ENCODE measurements at places on chromosomes 12 and 14.

- no peak for DNase-seq
Observed at GRCh38 chr12:108526482-108527165, 11.5 kb downstream of the FICD start.

GRCh38 chr12:123114304-123115083, 36.4 kb downstream of the PITPNM2 start:
- DNase-seq, result no peak

DNA sequence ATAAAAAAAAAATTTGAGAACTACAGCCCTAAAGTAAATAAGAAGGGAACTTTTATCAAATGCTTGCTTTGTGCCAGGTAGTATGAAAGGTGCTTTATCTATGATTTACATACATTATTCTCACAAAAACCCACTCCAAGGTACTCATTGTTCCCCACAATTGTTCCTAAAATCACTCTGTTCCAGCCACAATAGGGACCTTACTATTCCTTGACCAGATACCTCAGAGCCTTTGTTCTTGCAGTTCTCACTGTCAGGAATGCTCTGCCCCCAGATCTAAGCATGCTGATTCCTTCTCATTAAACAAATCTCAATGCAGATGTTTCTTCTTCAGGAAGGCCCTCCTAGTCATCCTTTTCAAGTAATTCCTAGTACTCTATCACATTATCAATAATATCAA, 60.2 kb downstream of the PPP1R12A start:
- no peak for DNase-seq

GRCh38 chr14:55710506-55711041, 130.6 kb downstream of the KTN1 start:
- DNase-seq, result no peak

DNA sequence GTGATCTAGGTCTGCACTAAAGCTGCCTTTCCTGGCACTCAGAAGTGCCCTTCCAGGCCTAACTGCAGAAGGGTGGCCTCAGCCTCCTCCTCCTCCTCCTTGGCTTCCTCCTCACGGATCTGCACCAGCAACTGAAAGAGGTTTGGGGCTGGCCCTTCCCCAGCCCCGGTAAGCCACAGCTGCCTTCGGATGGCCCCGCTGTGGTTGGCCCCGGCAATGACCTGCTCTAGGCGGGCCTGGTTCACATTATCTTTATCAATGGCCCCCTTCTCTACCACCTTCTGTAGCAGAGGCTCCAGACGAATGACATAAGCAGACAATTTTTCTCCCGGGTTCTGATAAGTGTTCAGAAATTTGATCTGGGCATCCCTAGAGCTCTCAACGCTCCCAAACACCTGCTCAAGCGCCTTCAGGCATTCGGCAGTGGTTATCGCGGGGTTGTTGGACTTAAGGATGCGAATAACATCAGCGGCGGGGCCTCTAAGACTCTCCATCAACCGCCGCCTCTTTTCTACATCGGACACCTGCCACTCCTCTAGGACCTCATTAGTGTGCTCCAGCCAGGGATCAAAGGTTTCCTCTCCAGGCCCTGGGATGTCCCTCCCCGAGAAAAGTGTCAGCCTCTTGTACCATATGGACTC, 1.5 kb downstream of the PNMA1 start:
- DNase-seq, result no peak

GRCh38 chr14:55929136-55929535, 189.1 kb upstream of the PELI2 start:
- DNase-seq, result no peak

- DNase-seq, result peak; percentile 42
Observed at GRCh38 chr12:51970904-51971646, 19.6 kb downstream of the ACVR1B start.

DNA sequence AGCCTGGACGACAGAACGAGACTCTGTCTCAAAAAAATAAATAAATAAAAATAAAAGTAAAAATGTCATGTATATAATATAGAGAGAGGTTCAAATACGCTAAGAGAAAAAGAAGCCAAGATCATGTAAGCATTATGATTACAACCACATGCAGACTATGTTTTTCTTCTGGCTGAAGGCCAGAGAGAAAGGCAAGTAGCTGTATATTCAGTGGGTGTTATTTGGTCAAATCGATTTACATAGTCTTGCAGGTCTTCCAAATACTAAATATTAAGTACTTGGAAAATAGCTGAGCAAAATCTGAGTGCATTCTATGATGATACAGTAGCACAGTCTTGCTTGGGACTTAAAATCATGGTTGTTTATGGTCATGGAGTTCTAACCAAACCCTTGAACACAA, 758.0 kb downstream of the DIO2 start:
- DNase-seq, result no peak

- DNase-seq, result no peak
Observed at GRCh38 chr12:31562594-31563328, 28.2 kb downstream of the DENND5B start.

DNA sequence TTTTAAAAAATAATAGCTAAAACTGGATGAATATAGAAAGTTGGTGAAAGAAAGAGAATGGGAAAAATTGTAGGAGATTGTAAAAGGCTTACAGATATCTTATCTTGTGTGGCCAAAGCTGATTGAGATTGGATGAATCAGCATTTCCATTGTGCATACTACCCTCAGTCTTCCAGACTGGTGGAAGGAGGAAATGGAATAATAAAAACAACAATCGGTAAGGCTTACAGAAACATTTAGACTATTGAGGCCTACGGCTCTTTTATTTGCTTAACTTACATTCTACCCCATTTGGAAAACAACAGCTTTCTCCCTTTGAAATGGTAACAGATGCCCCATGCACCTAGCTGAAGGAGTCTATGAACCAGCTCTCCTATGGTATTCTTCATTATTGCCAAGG, 129.8 kb downstream of the PTPRB start:
- DNase-seq, result no peak

DNA sequence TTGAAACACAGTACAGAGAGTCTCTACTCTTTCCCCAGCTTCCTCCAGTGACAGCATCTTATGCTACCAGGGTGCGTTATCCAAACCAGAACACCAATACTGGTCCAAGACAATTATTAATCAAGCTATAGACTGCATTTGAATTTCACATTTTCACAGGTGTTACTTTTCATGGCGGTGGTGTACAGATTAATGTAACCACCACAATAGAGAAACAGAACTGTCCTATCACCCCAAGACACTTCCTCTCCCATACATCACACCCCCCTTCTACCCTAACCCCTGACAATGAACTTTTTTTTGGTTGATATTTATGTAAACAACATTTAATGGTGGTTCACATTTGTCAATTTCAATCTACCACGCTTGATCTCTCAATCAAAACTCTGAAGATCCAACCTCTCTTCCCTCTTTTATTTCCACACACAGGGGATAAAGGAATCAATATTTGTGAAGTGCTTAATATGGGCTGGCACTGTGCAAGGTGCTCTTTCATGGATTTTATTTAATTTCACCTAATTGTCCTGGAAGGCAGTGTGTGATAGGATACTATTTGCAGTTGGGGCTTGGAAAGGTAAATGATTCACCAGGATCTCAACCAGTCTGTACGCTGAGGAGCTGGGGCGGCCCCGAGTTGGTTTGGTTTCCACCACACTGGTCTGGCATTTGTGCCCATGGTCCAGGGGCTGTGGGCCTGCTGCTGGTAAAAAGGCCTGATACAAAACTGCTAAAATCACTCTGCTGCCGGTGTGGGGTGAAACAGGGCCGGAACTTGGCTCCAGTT, 54.6 kb upstream of the DICER1 start:
- no peak for DNase-seq

DNA sequence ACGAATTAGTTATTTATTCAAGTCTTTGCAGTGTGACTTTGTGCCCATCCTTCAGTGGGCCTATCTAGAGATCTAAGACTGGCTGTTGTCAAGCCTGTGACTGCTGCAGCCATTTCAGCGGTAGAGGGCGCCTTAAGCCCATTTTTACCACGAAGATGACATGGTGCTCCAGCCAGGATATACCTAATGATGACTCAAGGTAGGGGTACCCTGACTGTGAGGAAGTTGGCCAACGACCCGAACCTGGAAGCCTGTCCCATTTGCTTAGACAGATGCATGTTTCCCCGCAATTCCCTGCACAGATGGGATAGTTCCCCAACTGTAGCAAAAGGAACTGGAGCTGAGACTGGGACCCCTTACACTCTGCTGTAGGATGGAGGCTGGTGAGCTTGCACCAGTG, 41.3 kb downstream of the RAB3IP start:
- no peak for DNase-seq

GRCh38 chr12:71972441-71973074, 33.9 kb downstream of the TPH2 start:
- no peak for DNase-seq

DNA sequence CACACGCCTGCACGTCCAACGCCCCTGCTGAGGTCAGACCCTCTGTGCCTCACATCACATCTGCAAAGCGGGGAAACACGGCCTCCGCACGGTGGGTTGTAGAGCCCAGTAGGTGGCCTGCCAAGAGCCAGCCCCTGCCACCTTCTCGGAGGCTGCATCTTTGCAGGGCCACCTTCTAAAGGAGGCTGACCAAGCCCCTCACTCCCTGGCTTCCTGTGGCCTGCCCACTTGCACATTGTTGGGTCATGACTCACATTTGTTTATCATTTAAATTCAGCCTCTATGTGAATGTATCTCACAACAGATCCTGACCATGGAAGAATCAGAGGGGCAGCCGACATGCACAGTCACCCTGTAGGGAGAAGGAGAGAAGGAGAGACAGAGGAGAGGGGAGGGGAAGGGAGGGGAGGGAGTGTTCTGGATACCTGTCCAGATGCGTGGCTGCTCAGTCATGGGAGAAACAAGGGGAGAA, 319.5 kb upstream of the DIO3 start:
- DNase-seq, result no peak

DNA sequence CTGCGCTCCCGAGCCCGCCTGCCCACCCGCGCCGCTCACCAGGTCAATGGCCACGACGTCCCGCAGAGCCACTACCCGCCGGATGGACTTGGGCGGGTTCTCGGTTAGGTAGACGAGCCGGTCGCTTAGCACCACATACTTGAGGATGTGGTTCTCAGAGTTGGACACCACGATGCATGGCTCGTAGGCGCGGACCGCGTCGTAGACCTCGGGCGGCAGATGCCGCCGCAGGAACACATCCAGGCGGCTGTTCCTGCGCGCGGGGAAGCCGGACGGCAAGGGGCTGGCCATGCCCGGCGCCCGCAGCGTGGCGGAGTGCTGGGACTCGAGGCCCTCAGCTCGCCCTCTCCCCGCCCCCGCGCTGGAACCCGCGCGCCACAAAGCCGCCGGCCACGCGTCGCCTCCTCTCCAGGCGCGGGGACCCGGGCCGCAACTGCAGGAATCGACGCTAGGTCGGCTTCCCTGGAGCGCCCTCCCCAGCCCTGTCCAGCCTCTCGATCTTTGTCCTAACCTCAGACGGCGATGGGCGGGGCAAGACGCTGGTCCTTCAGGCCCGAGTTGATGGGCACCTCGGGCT, at the start of gene C12orf56:
C12orf56 (minus strand) TSS at position 484 of the 577 bp plus-strand sequence; CDS start at position 291, 193 bp downstream.
- no peak for DNase-seq

DNA sequence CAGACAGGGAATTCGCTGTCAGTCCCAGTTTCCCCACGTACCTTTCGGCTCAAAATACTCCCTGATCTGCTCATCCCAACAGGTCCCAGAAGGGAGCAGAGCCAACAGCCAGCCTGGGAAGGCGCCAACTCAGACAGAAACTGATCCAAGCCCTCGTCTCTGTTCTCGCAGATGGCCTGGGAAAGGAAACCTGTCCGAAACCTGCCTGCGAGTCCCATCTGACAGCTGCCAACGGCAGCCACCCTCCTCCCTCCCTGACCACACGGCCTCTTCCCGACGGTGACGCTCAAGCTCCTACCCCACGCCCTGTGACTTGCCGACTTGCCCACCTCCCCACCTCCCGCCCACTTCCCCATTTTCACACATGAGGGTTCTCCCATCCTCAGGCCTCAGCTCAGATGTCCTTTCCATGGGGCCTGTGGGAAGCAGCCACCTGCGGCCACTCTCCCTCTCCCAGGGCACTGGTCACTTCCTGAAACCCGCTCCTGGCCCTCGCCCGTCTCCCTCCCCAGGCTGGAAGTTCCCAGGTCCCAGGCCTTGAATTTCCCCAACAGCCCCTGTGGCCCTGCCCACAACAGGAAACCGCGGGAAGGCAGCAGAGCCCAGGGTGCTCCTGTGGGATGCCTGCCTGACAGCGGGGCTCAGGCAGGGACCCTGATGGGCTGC, 60.9 kb upstream of the FBRSL1 start:
- DNase-seq, result no peak

- DNase-seq, result no peak
Observed at GRCh38 chr14:96120941-96121340, 81.8 kb downstream of the C14orf132 start.

GRCh38 chr12:18750085-18750484, 12.2 kb downstream of the CAPZA3 start:
- no peak for DNase-seq

DNA sequence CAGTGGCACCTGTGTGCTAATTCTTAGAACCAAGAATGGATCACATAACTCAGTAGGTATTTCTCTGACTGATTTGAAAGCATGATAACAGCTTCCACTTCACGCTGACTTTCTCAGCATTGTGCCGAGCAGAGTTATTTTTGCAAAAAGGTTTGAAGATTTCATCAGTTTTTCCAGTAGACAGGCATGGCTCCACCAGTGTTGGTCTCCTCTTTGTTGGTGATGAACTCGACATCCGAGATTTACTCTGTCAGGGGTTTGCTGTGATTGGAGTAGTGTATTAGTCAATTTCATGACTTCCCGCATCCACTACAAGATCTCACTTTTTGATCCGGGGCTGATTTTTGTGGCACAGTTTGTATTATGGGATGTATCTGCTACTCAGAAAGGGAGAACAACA, 85.3 kb downstream of the PRKCH start:
- DNase-seq, result no peak

DNA sequence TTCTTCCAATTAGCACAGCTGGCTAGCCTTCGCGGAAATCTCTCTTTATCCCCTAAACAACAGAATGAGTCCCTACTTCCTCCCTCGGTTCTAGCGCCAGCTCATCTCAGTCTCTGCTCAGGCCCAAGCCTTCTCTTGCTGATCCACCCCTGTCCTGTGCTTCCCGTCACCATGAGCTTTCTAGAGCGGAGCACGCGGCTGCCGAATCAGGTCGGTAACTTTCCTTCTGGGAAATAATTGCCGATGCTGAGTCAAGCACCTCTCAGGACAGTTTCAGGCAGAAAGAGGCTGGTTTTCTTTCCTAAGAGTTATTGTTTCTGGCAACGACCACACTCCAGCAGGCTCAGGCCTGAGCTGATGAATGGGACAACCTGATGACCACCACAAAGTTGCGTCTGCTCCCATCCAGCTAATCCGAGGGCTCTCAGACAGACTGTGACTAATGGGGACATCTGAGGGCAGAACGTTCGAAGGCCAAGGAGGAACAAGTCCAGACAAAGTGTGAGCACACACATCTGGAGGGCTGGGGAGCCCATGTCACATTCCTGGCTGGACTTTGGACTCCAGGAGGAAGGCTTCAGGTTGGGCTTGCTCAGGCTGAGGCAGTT, 13.6 kb upstream of the GPR68 start:
- no peak for DNase-seq

- no peak for DNase-seq
Observed at GRCh38 chr14:103688906-103689902, 26.0 kb downstream of the XRCC3 start.

All from stimulated activated CD4-positive, alpha-beta T cell treated with anti-CD3 and anti-CD28 coated beads, Interleukin-12 subunit alpha, Interleukin-12 subunit beta, amount 100 ng/mL, for 24 hours (primary cell).